ENCODE measurements at places on chromosomes 2 and 18. TPM values are rescaled to one million over a fixed set of nuclear protein-coding genes. Genes with fewer than 3 reads are reported as not detected.

ZNF396 gene
- 0.08 TPM for total RNA-seq

TTC32 gene
- total RNA-seq: 4.8 TPM

ALLC gene
- total RNA-seq: not detected

RAD51AP2 gene
- total RNA-seq: 0.04 TPM

SULT1C4 gene
- total RNA-seq: not detected
